Endothelial cell (in vitro differentiated cells): ENCODE measurements at places on chromosomes 13 and 19.

DNA sequence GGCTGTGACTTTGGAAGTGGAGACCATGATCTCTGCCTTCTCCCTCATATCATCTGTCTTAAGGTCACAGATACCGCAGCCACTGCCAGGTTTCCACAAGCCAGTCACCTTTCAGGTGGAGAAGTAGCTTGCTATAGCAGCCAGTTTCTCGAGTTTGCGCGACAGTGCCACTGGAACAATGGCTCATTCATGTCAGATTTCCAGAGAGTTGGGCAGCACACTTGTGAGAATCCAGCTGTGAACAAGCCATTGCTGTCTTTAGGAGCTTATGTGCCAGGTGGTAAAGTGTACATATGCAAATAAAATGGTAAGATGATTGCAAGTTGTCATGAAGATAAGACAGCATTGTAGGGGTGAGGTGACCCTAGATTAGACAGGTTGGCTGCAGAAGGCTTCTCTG lies 22.3 kb downstream of the GARRE1 start:
- DNase-seq = no peak

GRCh38 chr13:89324582-89324981 lies 1653.4 kb downstream of the SLITRK5 start:
- DNase-seq = no peak

DNA sequence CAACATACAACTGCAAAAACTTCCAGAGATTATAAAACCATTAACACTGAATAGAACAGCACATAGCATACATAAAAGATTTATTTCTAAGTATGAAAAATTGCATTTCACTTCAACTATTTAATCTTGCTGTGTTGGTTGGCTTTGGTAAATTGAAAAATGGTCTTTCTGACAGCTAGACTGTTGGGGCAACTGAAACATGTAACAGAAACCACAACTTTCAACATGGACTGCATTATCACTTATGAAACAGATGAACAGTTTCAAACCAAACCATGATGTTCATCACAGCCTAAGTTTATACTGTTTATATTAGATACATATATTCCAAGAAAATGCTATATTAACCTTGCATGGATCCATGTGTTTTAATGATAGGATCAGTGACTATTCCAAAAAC lies 324.1 kb upstream of the PCDH9 start:
- DNase-seq = no peak

DNA sequence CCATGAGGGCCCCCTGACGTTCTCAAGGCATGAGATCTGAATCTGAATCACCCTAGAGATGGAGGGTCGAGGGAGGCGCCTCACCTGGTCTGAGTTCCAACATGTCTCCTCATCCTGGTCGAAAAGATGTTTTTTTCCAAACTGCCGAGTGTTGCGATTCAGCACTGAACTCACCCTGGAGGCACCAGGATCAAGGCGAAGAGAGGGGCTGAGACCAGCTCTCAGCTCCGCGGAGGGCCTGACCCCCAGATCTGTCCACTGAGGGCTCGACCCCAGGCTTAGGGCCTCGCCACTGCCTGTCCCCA lies 555 bp downstream of the NR2C2AP start:
- DNase-seq = no peak

GRCh38 chr13:31081316-31081715 lies 80.4 kb downstream of the HSPH1 start:
- no peak for DNase-seq

DNA sequence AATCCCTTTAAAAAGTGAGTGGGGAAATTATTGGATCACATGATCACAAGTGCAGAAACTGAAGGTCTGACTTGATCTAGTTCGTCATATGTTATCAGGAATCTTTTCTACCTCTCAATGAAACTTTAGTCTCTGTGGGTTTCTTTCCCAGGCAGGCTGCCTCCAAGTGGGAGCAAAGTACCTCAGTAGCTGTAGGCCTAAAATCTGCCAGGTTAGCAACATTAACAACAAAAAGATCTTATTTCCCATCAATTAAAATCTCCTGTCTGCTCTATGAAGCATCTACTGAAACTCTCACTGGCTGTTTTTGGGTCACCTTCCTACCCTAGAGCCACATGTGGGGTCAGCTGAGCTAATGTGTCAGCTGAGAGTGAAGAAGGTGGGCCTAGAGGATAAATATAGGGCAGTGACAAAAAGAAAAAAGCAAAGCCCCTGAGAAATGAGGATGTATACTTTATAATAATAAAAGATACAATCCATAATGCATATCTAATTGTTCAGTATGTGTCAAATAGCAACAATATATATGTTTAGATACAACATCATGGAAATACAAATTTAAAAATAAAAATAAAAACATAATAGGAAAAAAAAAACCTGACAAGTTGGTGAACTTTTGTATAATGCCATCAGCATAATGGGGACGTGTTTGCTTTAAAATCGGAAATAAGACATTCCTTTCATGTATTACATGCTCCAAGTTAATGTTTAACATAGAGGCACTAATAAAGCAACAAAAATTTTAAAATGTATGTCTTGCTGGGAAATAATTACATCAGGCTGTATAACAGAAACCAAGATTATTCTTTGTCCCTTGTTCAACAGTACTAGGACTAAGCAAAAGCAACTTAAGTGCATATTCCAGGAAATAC lies 141.1 kb downstream of the GPC5 start:
- DNase-seq = no peak

GRCh38 chr13:80858131-80858530 lies 517.2 kb upstream of the SPRY2 start:
- no peak for DNase-seq

DNA sequence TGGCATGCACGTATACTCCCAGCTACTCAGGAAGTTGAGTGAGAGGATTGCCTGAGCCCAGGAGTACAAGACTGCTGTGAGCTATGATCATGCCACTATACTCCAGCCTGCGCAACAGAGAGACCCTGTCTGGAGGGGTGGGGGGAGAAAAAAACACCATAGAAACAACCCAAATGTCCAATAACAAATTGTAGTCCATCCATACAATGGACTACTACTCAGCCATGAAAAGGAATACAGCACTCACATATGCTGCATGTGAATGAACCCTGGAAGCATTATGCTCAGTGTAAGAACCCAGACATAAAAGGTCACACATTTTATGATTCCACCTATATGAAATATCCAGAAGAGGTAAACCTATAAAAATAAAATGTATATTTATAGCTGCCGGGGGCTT lies 42.3 kb downstream of the CD320 start:
- no peak for DNase-seq

DNA sequence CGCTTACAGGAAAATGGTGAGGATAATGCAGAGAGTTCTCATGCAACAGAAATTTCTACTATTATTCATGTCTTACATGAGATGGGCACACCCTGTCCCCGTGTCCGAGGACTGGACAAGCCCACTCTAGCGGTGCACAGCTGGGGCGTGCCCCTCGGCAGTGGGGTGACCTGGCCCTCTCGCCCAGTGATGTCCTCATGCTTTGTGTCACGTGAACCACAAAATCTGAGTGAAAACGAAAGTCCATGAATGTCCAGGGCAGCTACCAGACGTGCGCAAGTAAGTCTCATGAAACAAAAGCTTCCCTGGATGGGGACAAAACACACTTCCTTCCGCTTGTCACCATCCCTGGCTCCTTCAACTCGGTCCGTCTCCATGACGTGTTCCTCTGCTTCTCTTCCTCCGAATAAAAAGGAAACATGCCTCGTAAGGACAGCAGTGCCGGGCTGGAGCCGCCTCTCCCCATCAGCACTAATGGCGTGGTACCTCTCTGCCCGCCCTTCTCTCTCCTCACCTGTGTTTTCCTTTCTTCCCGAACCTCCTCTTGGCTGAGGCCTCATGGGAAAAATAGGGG lies 45.6 kb downstream of the ANKRD10 start:
- no peak for DNase-seq

- DNase-seq = no peak
Observed at GRCh38 chr13:49938314-49938713, 2.2 kb upstream of the SPRYD7 start.

DNA sequence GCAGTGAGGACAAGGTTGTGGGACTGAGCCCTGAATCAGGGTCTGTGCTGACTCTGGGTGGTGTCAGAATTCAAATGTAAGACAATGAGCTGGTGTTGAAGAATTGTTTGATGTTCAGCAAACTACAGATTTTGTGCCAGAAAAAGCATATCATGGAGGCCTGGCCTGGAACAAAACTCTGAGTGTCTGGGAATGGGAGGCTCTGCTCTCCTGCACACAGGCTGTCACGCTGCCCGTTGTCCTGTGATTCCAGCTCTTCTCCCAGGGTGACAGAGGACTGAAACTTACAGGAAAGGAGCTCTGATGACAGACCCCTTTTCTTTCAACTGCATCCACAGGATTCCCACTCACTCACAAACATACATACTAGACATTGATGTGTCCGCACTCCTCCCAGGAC lies 120.1 kb downstream of the ZNF486 start:
- DNase-seq = no peak
